ENCODE measurements at places on chromosomes 12 and 14.

DNA sequence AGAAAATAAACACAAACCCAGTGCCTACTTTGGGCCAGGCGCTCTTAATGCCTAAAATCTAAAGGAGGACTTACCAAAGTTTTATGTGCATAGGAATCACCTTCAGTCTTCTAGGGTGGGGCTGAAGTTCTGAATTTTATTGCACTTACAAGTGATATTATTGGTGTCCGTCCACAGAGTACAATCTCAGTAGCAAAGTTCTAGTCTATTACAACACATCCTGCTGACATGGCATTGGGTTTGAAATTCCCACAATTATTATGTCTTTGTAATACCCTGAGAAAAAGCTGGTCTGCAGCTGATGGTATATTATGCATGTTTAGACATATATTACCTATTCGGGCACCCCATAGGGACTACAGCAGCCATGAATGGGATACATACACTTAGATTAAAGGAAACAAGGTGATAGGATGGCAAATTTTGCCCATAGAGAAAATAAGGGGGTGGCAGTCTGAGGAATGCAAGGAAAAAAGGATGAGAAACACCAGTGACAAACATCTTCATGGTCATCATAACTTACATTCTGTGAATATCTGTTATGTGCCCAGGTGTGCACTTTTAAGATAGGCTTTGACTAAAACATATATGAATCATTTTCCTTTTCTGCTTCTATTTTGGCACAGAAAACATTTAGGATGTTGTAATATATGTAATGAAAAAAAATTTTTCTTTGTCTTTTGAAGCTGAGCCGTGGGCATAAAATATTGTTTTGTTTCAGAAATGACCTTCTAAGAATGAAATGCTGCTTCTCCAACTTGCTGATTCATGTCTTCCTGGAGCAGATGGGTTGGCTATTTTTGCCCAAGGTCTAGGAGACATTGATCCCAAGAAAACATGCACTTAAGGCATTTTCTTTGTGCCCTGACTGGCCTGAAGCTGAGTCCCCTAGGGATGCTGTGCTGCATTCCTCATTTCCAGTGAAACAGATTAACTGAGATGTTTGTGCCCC lies 27.2 kb upstream of the ALG10 start:
- no peak for DNase-seq

DNA sequence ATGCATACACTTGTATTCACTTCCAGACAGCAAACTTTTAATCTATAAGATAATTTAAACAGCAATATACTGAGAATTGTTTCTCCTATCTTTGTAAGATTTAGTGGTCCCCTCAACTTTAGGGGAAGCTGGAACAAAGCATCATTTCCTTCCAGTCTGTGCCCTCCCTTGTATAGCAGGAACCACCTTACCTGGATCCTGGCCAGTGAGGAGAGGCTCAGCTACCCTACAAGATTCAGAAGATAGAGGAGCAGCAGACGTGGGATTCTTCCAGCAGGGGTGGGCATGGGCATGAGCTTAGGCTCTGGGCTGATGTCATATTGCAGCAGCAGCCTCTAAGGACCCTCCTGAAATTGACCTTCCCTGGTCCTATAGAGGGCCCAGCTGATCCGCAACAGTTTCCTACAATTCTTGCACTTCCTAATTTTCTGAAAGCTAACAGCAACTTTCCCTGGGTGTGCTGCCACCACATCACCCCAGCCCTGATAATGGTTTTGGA lies 21.3 kb downstream of the MOK start:
- no peak for DNase-seq

- no peak for DNase-seq
Measured at GRCh38 chr12:46154221-46154985, 114.4 kb downstream of the SLC38A1 start.

DNA sequence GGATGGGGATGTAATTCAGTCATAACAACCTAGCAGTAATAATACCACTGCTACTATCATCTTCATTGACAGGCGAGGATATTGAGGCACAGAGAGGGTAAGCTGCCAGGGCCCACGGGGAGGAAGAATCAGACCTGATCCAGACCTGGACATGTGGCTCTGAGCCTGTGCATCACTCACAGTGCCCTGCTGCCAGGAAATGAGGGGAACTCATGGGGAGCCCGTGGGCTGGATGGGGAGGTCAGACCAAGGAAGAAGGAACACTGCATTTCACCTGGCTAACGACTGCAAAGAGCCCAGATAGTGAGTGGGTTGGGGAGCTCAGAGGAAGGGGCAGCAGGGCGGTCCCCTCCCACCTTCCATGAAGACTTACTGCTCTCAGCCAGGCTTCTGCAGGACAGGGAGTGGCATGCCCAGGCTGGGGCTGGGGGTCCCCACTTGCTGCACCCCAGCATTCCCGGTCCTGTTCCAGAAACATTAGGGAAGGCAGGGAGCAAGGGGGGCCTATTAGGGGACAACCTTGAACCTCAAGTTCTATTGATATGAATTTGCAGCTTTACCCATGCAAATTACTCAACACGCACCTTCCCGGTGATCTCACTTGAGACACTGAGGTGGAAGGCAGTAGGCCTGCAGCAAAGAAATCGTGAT lies 37.7 kb downstream of the CALM1 start:
- no peak for DNase-seq

DNA sequence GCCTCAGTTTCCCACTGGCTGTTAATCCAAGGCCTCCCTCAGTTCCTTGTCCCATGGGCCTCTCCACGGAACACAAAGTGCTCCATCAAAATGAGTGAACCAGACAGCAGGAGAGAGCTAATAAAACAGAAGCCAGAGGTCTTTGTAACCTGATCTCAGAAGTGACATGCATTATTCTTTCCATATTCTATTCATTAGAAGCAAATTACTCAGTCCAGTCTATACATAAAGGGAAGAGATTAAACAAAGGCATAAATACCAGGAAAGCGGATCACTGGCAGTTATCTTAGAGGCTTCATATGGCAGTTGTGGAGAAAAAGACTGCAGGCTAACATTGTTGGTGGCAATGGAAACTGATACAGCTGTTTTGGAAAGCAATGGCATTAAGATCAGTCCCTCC lies 170.6 kb upstream of the GARIN6 start:
- DNase-seq = no peak

DNA sequence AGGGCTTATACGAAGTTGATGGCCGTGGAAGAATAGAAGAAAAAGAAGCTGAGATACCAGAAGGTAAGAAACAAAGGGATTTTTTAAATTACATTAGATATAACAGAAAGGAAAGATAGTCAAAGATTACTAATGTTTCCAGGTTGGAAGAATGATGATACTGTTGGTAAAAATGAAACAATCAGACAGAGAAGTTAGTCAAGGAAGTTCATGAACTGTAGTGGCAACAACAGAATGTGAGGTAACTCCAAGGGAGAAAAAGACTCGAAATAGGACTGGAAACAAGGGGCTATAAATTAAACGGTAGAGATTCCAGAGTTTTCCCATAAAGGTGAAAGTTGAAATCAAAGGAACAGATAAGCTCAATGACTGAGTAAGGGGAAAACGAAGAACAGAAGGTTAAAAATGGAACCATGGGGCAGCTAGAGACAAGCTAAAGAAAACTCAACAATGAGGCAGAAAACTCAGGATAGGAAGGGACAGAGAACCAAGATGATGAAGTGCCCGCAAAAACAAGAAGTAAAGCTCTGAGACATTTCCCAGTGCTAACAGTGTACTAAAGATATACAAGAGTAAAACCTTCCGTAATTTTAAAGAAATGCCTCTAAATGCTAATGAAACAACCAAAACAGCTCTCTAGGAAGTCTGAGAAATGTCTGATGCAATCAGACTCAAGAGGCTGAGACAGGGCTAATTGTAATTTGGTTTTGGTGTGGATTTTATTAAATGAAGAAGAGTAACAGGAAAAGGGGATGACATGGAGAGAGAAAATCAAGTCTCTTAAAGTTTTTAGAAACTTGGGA lies 70.0 kb downstream of the PPP2R5E start:
- DNase-seq = no peak

DNA sequence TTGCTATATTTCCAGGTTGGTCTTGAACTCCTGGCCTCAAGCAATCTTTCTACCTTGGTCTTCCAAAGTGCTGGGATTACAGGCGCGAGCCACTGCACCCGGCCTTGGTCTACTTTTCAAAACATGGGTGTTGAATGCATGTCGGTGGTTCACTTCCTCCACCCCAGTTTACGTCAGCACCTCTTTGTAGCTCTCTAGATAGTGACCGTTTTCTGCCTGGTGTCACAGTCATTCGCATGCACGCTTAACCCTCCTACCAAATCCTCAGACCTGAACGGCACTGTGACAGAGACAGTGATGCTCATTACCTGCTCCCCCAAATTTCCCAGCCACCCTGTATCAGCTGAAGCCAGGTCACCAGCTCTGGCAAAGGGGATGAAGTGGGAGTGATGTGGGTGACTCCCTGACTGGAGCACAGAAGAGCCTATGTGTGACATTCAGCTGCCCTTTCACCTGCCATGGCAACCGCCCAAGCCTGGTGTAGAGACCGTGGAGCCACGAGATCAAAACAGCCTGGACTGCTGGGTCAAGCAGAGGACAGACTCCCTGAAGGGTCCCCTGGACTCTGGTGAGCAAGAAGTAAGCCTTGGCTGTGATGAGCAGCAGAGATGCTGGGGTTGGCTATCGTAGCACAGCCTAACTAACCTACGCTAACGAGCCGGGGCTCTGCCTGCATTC lies 66.2 kb upstream of the GPR68 start:
- no peak for DNase-seq

All from NCI-H774 (cell line).